HCT116 (cell line): ENCODE measurements at places on chromosomes 1 and 21.

GRCh38 chr1:93765099-93765498 lies 83.5 kb upstream of the BCAR3 start:
- no peak for DNase-seq

DNA sequence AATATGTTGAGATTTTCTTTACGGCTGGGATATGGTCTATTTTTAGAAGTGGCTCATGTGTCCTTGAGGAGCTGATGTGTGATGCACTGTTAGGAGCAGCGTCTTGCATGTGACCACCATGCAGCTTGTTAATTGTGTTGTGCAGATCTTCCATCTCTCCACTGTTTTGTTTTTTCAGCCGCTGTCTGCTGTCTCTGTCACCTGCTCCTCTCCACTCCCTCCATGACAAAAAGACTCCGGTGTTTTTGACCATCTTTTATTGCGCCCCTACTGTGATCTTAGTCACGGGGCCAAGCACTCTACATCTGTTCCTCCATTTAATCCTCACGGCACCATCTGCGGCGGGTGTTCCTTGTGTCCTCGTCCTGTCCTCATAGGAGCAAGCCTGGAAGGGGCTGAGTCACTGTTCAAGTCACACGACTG lies 51.8 kb downstream of the ADARB1 start:
- no peak for DNase-seq

GRCh38 chr1:173549813-173550212 lies 53.1 kb downstream of the SLC9C2 start:
- no peak for DNase-seq

- no peak for DNase-seq
Measured at GRCh38 chr1:230186874-230187273, 119.8 kb downstream of the GALNT2 start.

GRCh38 chr1:15953294-15953771 lies 22.6 kb downstream of the ZBTB17 start:
- no peak for DNase-seq
